Stimulated activated CD8-positive, alpha-beta memory T cell treated with anti-CD3 and anti-CD28 coated beads, Interleukin-2, amount 100 ng/mL, for 1 hour (primary cell): ENCODE measurements at places on chromosomes 4 and X.

- no peak for DNase-seq
Measured at GRCh38 chr4:180810581-180810980, 1432.6 kb upstream of the TENM3 start.

DNA sequence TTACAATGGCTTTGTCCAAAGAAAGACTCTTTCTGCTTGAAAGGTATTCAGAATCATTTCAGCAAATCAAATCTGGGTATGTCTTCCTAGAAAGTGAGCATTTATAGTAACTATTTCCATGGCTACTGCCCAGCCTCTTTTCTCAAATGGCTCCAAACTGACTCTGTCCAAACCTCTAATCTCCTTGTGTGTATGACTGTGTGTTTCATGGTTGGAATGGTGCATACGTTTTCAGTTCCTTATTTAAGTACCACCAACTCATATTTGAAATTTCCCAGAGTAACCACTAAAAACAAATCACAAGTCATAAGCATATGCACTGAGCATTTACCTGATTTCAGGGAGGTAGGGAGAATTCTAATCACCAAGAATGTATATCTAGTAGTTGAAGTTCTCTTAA lies 106.0 kb downstream of the TMEM144 start:
- DNase-seq: no peak

GRCh38 chr4:88709989-88710388 lies 12.4 kb upstream of the NAP1L5 start:
- no peak for DNase-seq

- DNase-seq: no peak
Measured at GRCh38 chrX:14235004-14235403, 205.3 kb upstream of the GEMIN8 start.

- DNase-seq: no peak
Measured at GRCh38 chr4:174928174-174928573, 10.0 kb downstream of the ADAM29 start.

GRCh38 chrX:22366166-22366702 lies 93.5 kb downstream of the CBLL2 start:
- DNase-seq: no peak

- no peak for DNase-seq
Measured at GRCh38 chrX:21725496-21725895, 32.4 kb downstream of the SMPX start.

DNA sequence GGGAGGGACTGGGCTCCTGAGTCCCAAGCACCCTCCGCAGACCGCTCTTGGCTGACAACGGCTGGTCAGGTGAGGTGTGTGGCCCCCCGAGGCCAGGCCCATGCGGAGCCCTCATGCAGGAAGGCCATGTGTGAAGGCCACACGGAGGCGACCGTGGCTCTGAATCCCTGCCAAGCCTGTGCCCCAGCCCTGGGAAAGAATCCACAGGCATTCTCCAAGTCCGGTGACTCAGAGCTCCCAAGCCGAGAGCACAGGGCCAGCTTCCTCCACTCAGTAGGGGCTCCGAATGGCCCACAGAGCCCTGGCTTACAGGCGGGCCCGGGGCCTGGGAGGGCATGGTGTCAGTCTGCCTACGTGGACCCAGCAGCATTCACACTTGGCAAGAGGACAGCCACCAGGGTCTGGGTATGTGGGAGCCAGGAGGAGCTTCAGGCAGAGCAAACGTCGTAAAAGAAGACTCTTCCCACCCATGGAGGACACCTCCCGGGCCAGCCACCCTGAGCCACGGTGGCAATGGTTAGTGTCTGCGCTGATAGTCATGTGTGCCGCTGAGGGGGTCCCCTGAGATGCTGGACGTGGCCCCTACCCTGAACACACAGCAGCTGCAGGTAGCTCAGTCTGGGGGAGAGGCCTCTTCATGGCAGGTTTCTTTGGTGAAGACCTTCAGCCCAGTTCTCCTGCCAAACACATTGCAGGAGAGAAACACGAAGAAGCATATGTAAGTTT lies 105.7 kb downstream of the PSAPL1 start:
- no peak for DNase-seq

- no peak for DNase-seq
Measured at GRCh38 chrX:12162420-12162819, 24.1 kb downstream of the FRMPD4 start.

GRCh38 chr4:153186046-153186728 lies 18.1 kb upstream of the TRIM2 start:
- DNase-seq: no peak

GRCh38 chr4:127250577-127250976 lies 382.2 kb upstream of the INTU start:
- no peak for DNase-seq

DNA sequence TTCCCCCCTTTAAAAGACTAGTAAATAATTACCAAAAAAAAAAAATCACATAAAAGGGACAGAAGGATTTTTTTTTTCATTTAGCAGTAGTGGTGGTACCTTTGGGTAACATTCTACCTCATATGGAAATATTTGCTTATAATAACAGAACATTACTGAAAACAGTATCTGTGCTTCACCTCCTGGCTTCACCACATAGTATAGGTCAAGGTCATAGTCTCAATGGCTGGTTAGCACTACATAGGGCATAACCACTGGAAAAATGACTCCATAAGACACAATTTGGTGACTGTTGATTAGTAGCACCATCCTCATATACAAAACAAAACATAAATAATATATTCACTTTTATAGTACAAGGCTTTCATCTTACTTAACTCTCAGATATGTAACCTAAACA lies 34.7 kb downstream of the MANBA start:
- no peak for DNase-seq

- DNase-seq: peak; percentile 67
Measured at GRCh38 chrX:130091980-130092522, 18.2 kb downstream of the ELF4 start.

GRCh38 chr4:123936621-123937043 lies 540.0 kb downstream of the SPRY1 start:
- no peak for DNase-seq

DNA sequence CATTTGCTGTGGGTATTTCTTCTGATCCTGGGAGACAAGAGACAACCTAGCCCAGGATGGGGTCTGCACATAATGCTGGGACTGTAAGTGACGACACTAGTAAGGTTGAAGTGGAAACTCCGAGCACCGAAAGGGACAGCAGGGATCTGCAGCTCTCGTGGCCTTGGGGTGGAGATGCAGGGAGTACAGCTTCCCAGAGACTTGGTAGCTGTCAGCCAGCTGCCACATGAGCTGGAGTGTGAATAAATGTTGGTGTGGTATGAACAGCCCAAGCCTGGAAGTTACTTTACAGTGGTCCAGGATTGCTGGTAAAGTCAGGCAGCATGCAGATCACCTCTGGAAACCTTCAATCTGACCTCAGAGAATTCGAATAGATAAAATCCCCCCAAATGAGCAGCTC lies 97.6 kb downstream of the FAM193A start:
- DNase-seq: no peak

DNA sequence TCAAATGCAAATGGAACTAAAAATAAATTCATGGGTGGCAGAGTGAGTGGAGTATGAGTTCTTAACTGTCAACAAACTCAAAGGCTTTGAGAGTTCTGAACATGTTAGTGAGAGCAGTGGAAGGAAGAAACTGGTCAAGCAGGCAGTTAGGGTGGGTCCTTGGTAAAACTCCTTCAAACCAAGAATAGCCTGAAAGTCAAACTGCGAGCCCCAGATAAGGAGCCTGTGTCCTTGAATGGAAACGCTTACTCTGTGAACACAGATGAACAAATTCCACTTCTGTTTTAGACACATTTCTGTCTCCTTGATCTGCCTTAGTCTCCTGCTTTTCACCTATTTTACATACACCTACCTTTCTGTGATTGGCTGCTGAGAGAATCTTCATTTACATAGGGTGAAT lies 129.4 kb upstream of the PCDH18 start:
- no peak for DNase-seq

- DNase-seq: no peak
Measured at GRCh38 chr4:129355031-129355430, 259.1 kb downstream of the C4orf33 start.

GRCh38 chr4:163300445-163300844 lies 32.0 kb downstream of the NPY1R start:
- DNase-seq: no peak

GRCh38 chrX:125778261-125778660 lies 387.8 kb downstream of the DCAF12L2 start:
- DNase-seq: no peak

DNA sequence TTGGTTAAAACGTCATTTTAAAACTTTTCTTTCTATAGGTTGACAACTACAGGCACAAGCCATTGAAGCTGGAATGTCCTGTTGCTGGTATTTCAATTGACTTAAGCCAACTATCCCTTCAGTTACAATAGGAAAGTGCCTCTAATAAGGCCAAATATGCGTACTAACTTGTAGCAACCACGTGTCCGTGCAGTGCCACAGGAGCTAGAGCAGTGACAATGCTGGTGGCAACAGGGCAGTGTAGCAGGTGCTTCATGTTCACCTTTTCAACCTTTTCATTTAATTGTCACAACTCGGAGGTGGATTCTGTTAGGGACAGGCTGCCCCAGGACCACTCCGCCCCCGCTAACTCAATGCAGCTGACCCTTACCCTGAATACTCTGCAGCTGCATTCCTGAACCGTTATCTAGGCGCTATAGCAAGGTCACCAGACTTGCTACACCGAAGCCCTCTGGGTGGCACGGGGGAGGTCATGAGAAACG lies 37.7 kb downstream of the ERVMER34-1 start:
- no peak for DNase-seq

- no peak for DNase-seq
Measured at GRCh38 chr4:28490669-28491068, 1630.0 kb downstream of the STIM2 start.

GRCh38 chr4:121778991-121779628 lies 14.1 kb upstream of the SMIM43 start:
- no peak for DNase-seq

GRCh38 chrX:31521941-31522340 lies 450.1 kb upstream of the FTHL17 start:
- DNase-seq: no peak

DNA sequence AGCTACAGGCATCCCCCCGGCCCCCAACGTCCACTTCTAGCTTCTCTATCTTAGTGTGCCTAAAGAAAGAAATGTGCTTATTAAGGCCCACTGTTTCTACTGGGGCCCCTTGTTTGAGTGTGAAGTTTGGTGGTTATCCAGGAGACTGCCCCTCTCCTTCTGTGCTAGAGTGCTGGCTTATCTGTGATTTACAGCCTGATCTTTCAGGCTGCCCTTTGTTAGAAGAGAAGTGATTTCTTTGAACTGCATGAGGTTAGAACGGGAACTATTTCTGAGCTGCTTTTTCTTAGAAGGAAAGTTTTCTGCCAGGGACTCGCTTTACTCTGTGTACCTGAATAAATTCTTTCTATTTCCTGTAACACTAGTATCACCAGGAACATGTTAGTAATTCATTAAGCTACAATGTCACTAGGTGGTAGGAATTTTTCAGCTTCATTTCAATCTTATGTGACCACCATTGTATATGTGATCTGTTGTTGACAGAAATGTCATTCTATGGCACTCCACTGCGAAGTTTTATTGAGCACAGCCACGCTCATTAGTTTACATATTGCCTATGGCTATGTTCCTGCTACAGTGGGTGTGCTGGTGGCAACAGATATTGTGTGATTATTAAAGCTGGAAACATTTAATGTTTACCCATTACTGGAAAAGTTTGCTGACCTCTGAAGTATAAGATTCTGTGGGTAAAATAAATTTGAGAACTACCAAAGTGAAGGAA lies 193.8 kb upstream of the CXorf51B start:
- no peak for DNase-seq

GRCh38 chrX:46693149-46693548 lies 65.8 kb downstream of the SLC9A7 start:
- DNase-seq: no peak

DNA sequence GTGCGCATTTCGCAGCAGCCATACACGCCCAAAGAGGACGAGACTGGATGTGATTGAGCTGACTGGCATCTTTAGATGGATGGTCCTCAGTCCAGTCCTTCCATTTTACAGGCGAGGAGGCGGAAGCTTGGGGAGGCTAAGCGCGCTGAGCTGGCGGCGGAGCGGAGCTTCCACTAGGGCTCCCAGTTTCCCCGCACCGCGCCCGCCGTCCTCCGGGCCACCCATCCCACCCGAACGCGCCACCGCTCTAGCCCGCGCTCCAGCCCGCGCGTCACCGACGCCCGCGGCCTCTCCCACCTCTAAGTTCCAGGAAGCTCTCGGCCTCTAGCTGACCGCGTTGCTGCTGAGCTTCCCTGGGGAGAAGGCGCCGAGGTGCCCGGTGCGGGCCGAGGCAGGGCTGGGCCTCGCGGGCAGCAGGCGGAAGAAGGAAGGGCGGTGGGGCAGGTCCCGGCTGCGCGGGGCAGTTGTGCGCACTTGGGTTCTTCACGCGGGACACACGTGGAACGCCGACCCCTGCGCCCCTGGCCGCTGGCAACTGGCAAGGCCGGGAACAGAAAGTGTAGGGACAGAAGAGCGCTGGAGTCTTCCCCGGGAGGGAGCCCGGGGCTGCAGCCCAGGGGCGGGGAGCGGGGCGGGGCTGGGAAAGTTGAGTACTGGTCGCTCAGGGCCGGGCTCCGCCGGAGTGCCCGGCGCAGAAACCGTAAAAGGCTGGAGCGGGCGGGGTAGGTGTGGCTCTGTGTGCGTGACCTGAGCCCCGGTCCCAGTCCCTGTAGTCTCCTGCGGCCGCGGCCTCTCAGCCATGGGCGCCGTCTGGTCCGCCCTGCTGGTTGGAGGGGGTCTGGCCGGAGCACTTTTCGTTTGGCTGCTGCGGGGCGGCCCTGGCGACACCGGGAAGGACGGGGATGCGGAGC lies at the start of gene STBD1:
Gene STBD1 (plus strand): TSS at position 763 of the 911 bp plus-strand sequence. CDS start 37 bp downstream, at position 800.
- no peak for DNase-seq

DNA sequence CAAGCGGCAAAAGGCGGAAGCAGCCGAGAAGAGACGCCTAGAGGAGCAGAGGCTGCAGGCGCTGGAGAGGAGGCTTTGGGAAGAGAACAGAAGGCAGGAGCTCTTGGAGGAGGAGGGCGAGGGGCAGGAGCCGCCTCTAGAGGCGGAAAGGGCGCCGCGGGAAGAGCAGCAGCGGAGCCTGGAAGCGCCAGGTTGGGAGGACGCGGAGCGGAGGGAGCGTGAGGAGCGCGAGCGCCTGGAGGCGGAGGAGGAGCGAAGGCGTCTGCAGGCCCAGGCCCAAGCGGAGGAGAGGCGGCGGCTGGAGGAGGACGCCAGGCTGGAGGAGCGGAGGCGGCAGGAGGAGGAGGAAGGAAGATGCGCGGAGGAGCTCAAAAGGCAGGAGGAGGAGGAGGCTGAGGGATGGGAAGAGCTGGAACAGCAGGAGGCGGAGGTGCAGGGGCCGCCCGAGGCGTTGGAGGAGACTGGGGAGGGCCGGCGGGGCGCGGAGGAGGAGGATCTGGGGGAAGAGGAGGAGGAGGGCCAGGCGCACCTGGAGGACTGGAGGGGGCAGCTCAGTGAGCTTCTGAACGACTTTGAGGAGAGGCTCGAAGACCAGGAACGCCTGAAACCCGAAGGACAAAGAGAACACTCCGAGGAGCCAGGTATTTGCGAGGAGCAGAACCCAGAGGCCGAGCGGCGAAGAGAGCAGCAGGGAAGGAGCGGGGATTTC lies 72.9 kb downstream of the AASDH start:
- DNase-seq: no peak

DNA sequence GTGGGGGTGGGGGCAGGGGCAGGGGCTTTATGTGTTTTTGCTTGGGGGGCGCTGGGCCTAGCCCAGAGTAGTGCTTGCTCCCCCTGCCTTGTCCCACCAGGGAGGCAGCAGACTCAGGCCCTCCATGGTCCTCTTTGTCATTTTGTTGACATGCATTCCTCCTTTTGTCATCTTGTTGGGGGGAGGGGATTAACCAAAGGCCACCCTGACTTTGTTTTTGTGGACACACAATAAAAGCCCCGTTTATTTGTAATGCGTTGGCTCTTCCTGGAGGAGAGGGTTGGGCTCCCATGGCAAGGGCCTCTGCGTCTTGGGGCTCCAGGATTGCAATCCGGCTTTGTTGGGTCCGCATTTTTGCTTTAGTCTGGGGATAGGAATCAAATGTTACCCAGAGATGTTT lies 2.2 kb downstream of the EMD start:
- no peak for DNase-seq
